HCEC 1CT (cell line): ENCODE measurements at places on chromosomes 5 and 9.

GRCh38 chr5:110687485-110687884, 39.0 kb downstream of the TMEM232 start:
- no peak for DNase-seq

DNA sequence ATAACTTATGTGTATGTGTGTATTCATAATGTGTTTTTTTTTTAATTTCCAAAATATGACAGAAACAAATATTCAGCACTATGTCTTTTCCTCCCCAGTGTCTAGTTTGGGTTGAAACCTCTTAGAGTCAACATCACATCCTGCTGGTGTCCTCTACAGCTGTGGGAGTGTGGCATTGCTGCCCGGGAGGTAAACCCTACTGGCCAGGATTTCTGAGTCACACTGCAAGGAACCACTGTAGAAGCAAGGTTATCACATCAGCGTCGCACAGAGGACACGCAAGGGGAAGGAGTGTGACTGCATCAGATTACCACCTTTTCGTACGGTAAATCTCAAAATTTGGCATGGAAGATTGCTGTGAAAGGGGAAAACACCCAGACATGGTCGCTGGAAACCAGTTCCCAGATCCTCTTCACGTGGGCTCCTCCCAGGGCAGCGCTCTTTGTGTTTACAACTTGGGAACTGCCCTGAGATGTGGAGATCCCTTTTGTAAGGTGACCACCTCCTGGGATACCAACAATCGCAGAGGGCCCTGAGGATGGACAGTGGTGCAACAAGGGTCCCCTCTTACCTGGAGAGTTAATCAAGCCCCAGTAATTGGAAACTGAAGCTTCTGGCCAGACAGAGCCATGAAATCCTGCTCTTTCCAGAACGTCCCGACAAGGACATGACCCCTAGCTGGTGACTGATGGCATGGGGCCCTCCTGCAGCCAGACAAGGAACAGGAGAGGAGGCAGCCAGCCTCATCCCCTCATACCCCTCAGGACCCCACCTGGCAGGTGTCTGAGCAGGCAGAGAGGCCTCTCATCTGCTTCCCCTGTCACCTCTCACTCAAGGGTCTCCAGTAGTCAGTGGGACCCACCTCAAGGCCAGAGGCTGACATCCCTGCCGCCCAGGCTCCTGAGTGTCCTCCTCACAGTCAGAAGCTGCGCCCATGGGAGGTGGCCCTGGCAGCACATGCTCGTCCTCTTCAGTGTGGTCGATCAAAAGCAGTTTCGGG, 194.7 kb downstream of the MED10 start:
- no peak for DNase-seq

GRCh38 chr5:95216136-95216955, 68.5 kb downstream of the MCTP1 start:
- DNase-seq: no peak

GRCh38 chr9:114243240-114243639, 79.7 kb upstream of the ORM1 start:
- no peak for DNase-seq

DNA sequence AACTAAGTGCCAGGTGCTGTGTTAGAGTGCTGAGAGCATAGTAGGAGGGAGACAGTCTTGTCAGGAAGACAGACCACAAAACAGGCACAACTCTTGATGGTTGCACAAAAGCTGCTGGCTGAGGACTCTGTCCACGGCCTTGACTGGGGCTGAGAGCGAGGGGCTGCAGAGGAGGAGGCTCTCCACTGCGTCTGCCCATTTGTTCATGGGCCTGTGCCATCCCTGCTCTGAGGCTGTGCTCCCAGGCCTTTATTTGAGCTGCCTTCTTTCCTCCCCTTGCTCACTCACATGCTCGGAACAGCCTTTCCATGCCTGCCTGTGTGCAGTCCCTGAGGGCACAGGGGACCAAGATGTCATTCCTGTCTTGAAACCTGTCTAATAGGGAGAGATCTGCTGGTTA, 147.8 kb downstream of the CACNA1B start:
- DNase-seq: no peak

DNA sequence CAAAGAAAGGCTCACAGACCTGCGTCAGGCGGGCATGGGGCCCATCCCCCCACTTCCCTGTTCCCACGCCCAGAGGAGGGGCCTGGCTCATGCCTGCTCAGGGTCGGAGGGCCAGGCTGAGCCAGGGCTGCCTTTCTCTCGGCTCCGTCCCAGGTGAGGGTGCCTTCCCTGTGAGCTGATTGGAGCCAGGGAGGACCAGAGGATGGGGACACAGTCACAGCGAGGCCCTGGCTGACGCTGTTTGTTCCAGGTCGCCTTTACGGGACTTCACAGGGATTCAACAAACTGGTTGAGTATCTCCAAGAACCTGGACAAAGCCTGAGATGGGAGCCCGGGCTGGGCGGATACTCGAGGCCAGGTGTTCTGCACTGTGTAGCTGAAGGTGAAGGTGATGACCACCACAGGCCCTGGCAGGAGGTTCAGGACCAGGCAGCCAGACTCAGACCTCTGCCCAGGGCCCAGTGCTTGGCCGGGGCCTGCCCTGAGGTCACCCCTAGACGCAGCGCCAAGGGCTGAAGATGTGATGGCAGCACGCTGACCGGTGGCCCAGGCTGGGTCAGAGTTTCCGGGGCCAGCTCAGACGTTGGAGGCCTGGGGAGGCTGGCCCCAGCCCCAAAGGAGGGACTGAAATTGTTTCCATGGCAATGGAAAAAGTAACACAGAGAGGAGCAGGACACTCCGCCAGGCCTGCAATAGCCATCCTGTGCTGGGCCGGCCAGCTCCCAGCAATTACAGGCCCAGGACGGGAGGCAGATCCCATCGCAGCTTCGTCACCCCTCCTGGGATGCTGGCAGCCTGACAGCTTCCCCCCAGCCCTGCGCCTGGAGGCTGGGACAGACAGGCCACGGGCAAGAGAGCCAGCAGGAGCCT, 65.3 kb upstream of the ADAMTS2 start:
- no peak for DNase-seq

DNA sequence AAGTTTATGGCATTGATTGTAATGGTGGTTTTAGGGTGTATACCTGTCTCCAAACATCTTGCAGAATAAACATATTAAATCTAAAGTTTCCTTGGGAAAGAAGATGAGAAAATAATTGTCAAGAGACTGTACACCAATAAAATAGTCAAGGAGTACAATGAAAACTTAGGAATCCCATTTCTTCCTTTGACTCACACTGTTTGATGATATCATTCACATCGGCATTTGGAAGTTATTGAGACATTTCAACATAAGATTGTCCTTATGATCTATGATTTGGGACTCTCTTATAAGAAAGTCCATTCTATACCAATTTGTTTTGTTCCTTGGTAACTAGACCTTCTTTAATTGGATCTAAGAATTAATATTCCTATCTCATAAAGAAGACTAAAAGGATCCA, 482.7 kb downstream of the RAB3C start:
- DNase-seq: peak; percentile 85

- no peak for DNase-seq
Measured at GRCh38 chr5:36836831-36837230, 39.7 kb upstream of the NIPBL start.

- DNase-seq: no peak
Measured at GRCh38 chr9:91116211-91116610, 245.5 kb downstream of the AUH start.

- DNase-seq: no peak
Measured at GRCh38 chr5:177602458-177602830, 2.5 kb downstream of the B4GALT7 start.

- no peak for DNase-seq
Measured at GRCh38 chr9:72274441-72274840, 90.6 kb downstream of the ZFAND5 start.

DNA sequence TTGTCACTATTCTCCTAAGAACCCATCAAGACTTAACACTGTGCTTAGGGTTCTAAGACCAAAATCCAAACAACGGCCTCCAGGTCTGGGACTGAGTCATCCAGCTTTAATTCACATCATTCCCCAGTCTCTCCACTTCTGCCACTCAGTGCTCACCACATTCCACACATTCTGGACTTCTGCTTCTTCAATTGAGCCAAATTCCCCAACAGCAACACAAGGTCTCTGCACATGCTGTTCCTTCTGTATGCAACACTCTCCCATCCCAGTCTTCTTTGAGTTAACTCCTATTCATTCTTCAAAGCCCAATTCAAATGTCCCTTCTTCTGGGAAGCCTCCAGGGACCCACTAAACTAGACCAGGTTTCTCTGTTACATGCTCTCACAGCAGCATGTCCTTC, 97.8 kb downstream of the GPR21 start:
- peak; percentile 58 for DNase-seq

- no peak for DNase-seq
Measured at GRCh38 chr5:174217527-174217926, 172.0 kb downstream of the NSG2 start.

DNA sequence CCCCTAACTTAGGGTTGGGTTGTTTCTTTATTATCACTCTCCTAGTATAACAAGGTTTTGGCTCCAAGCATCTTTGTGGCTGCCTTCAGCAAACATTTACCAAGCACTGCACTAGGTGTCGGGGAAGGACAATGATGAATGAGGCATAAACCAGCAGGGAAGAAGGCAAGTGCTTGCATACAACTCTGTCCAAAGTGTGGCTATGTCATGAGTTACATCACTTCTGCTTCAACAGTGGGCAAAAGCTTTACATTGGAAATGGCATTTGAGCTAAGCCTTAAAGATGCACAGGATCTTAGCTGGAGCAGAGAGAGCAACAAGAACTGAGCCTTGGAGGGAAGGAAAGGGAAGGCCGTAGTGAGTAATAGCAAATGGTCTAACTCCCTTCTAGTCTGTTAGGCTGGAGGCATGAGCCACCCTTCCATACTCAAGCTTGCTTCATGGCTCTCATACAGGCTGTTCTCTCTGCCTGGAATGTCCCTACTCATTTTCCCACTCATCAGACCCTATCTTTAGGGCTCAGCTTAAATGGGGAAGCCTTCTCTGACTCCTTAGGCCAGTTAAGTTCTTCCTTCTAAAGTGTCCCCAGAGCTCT, 121.8 kb downstream of the SEMA6A start:
- no peak for DNase-seq

DNA sequence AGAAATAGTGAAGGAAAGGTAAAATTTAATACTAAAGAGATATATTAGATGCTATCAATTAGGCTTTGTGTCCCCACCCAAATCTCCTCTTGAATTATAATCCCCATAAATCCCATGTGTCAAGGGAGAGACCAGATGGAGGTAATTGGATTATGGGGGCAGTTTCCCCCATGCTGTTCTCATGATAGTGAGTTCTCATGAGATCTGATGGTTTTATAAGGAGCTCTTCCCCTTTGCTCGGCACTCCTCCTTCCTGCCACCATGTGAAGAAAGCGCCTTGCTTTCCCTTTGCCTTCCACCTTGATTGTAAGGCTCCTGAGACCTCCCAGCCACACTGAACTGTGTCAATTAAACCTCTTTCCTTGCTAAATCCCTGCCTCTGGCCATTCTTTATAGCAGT, 697.0 kb upstream of the RGMB start:
- DNase-seq: no peak

DNA sequence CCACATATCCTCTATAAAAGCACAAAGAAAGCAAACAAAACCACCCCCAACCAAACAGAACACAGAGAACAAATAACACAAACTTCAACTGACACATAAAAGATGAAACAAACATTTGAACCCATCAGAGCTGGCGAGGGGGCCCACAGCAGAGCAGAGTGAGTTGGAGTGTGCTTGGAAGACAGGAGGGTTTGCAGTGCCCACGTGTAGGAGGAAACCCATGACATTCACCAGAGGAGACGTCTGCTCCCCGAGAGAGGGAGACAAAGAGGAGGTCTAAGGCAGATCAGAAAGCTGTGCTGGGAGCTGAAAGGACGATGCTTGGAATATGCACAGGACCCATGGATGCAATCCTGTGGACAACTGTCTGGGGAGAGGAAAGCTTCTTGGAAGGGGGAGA, 27.0 kb downstream of the MRPL36 start:
- peak; percentile 47 for DNase-seq

DNA sequence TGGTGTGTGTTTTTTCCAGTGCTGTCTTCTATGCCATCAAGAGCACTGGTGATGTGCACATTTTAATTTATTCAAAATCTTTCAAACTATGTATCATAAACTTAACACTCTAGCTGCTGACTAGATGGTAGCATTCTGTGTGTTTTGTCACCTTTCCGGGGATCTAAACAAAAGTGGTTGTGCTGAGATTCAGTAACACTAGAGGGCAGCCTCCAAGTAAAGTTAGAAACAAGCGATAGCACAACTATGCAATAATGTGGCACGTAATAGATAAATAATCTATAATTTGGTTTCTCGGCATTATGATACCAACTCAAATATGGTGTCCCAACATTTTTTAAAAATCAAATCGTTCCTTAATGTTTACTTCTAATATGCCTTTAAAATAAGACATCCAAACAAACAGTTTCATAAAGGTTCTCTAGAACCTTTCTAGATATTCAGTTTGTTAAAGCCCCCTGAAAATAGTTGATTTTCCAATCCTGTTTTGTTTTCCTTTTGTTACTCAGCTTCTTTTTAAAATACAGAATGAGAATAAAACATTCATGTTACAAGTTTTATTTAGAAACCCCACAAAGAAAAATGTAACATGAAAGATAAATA, 16.9 kb downstream of the SEMA6A start:
- no peak for DNase-seq

- no peak for DNase-seq
Measured at GRCh38 chr5:69331528-69332445, 814 bp downstream of the CCDC125 start.

DNA sequence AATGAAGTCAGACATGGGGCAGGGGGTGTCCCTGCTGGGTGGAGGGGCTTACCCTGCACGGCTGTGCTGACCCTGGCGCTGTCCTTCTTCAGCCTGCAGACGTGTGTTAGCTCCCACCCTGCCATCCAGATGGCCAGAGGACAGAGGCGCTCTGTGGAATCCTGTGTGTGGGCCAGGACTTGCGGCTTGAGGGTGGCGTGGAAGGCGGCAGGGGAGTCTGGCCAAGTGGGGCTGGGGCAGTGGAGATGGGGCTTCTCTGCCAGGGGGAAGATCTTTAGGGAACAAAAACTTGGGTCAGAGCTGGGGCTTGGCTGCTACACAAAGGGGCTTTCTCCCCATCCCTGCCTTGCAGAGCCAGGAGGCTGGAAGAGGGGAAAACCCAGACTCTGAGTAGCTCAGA, 46.5 kb upstream of the SYNPO start:
- DNase-seq: no peak

GRCh38 chr9:99779277-99779676, 42.4 kb upstream of the NR4A3 start:
- DNase-seq: no peak

GRCh38 chr5:162391833-162392232, 324.3 kb downstream of the GABRG2 start:
- no peak for DNase-seq

- DNase-seq: peak; percentile 36
Measured at GRCh38 chr5:59786334-59786805, 107.2 kb downstream of the PDE4D start.

DNA sequence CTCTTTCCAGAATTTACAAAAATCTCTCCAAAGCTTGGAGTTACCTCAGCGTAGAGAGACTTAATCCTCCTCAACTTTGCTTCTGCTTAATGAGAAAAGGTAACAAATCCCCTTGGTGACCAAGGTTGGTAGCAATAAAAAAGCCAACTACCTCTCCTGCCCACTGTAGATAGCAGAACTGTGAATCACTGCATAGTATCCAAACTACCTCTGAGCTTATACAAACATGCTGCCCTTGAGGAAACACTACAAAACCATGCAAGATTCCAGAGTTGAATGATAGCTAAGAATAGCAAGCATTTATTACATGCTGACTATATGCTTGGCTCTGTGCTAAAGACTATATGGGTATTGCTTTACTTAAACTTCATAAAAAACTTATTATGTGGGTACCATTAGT, 2.8 kb upstream of the ADAMTS12 start:
- peak; percentile 20 for DNase-seq
